ENCODE measurements at places on chromosomes 13 and 19. TPM values are rescaled to one million over a fixed set of nuclear protein-coding genes. Genes with fewer than 3 reads are reported as not detected.
A peak's percentile ranks its signal among the peaks of the same experiment; 100 is the strongest.

The MYDGF gene
- 80.0 TPM for polyA plus RNA-seq

DNA sequence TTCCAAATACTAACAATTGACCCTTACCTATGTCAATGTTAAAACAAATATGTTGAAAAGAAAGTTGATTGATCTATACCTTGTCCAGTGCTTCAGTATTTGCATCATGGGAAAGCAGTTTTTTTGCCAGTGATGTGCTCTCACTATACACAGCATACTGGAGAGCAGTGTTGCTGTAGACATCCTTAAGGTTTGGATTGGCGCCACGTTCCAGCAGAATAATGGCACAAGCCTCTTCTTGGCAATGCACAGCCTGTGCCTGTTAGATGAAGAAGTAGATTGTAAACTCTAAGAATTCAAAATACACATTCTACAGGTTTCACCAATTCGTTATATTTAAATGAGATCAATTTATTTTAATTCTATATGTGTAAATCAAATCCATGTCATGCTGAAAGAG lies 43.9 kb upstream of the C1QTNF9B start:
- DNase-seq = peak; percentile 65

DNA sequence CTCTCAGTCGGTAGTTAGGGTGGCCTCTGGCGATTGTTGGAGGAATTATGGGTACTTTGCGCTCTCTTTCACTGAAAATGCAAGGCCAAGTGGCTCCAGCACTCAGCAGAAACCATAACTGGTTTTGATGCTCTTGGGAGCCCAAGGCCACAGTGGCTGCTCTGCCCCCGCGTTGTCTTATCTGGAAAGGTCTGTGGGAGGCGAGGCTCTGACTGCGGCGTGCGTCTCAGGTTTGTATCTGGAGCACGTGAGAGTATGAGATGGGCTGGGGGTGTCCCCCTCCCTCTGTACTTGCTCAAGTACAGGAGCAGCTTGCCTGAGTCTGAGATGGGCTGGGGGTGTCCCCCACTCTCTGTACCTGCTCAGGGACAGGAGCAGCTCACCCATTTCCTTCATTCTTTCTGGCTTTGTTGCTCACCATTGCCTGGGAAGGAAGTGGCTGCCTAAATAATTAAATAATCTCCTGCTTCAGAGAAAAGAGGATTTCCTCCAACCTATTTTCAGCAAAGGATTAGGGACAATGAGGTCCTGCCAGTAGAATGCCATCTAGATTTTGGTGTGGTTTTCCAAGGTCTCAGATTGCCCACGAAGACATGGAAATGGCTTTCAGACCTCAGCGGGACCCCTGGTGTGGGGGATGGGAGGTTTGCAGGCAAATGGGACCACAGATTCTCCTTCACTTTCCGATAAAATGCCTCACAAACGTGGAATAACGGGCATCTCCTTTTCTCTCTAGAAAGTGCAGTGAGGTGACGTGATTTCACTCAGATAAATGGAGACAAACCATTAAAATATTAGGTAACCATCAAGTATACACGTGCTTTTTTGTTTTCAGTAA lies 14.7 kb downstream of the ATP11A start:
- no peak for DNase-seq

The CYP4F8 gene
- 0.09 TPM for polyA plus RNA-seq

The ZNF415 gene
- 41.0 TPM for polyA plus RNA-seq

GRCh38 chr19:19656451-19657396 lies 6.8 kb downstream of the ATP13A1 start:
- DNase-seq = no peak

- no peak for DNase-seq
Measured at GRCh38 chr13:107144432-107144831, 576.5 kb upstream of the ARGLU1 start.

The PCDH9 gene
- polyA plus RNA-seq = 58.5 TPM

DNA sequence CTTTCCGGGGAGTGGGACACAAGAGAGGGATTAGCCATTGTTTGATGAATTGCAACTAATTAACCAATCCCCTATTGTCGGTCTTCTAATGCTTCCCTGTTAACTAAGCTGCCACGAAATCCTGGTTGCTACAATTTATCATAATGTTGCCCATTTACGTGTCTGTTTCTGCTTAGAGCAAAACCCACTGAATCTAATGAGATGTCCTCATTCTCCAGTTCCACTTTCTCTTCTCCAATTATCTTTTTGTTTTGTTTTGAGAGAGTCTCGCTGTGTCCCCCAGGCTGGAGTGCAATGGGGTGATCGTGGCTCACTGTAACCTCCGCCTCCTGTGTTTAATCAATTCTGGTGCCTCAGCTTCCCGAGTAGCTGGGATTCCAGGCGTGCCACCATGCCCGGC lies 5.2 kb upstream of the DPP9 start:
- DNase-seq = no peak

The TYK2 gene
- 153 TPM for polyA plus RNA-seq

The MZT1 gene
- polyA plus RNA-seq = 30.5 TPM

- no peak for DNase-seq
Measured at GRCh38 chr19:10006335-10006708, 4.0 kb downstream of the COL5A3 start.

The CAMSAP3 gene
- polyA plus RNA-seq = 45.8 TPM

DNA sequence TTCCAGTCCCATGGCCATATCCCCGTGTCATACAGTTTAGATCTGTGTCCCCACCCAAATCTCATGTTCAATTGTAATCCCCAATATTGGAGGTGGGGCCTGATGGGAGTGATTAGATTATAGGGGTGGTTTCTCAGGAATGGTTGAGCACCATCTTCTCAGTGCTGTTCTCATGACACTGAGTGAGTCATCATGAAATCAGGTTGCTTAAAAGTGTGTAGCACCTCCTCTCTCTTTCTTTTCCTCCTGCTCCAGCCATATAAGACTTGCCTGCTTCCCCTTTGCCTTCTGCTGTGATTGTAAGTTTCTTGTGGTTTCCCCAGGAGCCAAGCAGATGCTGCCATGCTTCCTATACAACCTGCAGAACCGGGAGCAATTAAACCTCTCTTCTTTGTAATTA lies 197.8 kb downstream of the NALCN start:
- DNase-seq = no peak

The PDE4C gene
- polyA plus RNA-seq = 1.7 TPM

DNA sequence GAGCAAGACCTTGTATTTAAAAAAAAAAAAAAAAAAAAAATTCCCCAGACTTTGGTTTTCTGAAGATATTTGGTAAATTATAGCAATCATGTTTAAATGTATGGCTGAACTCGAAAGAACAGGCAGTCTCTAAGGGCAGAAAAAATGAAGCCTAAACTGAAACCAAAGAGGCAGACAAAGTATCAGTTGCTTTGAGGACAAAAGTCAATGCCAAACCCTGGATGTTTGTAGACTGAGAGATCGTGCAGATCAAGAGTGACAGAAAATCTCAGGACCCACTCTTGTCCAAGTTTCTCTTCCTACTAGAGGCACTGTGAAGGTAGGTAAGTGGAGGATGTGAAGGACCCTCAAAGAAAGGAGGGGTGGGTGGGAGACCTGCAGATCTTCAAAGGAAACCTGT lies 11.1 kb upstream of the SLC7A9 start:
- DNase-seq = no peak

DNA sequence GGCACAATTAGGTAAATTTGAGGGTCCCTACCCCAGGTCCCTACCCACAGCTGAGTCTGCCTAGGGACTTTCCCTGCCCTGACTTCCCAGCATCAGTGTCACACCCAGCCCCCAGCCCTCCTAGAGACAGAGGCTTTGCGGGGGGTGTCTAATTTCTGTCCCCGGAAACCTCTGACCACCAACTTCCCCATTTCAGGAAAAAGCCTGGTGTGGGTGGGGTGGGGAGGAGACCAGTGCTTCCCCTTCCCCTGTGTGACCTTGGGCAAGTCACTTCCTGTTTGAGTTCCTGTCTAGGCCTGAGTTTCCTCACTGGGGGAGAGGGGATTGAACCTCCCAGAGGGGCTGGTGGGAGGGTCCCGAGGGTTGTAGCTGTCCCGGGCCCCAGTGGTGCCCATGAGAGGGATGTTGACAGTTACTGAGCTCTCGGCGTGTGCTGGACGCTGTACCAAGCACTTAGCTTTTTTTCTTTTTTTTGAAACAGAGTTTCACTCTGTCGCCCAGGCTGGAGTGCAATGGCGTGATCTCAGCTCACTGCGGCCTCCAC lies 7.9 kb downstream of the VASP start:
- no peak for DNase-seq

DNA sequence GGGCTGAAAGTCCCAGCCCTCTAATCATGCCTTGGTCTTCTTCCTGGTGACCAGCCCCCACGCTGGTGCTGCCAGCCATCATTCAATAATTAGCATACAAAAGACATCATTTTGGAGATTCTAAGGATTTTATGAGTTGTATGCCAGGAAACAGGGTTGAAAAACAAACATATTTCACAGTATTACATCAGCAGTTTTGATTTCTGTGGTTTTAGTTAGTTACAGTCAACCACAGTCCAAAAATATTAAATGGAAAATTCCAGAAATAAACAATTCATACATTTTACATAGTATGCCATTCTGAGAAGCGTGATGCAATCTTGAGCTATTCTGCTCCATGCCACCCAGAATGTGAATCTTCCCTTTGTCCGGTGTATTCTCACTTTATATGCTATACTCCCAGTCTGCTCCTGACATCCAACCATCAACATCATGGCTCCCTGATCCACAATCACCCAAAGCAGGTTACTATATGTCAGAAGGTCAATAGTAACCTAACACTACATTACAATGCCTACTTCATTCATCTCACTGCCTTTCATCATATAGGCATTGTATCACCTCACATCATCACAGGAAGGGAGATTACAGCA lies 49.2 kb downstream of the STOML3 start:
- no peak for DNase-seq

DNA sequence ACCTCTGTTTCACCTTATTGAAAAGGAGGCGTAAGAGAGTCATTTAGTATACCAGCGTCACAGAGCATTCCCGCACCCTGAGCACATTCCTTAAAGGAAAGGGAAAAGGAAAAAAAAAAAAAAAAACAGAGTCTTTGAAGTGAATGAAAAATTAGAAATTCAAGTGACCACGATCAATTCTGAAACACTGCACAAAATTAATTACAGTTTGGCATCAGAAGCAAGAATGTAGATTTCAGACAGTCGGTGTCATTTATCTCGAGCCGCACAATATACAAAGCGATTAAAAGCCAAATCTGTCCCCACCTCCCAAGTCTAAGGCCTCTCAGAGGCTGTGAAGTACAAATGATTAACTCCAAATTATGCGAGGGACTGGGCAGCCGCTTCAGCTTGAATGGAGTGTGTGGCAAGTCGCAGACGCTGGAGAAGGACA lies 173.7 kb upstream of the ZNF507 start:
- no peak for DNase-seq

GRCh38 chr19:43797118-43797517 lies 5.1 kb downstream of the LYPD5 start:
- no peak for DNase-seq

GRCh38 chr19:3721887-3722442 lies 13.8 kb downstream of the TJP3 start:
- DNase-seq = no peak

GRCh38 chr13:53089951-53090350 lies 61.3 kb downstream of the OLFM4 start:
- no peak for DNase-seq

DNA sequence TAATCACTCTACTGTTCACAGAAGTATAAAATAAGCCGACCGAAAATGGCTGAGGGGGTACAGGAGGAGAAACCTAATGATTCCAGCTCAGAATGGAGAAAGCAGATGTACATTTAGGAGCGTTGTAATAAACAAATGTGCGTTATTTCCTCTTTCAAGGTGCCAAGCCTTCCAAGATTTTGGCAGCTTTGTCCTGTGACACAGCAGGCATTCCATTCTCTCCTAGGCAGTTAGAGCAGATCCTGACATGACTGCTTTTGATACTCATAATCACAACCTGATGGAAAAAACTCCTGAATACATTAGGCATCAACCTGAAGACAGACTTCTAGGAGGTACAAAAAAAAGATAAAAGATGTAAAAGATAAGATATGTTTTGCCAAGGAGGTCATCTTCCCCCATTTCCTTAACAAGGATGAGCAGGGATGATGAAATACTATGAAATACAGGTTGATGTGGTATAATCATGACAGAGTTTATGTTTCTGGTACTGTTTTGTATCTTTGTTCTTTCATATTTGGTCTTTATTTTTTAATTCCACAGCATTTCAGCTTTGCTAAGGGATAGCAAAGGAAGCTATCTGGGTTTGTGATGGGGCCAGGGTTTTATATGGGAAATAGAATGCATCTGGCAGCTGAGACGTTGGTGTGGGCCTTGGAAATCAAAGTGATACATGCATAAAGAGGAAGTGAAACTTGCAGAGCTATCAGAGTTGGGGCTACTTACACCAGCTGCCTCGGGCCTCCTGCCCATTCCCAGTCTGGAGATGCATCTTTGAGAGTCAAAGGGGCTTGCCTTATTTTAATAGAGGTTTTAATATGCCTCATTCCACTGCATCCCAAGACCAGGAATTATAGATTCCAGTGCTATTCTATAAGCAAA lies 222.5 kb downstream of the OXGR1 start:
- DNase-seq = peak; percentile 78

- no peak for DNase-seq
Measured at GRCh38 chr13:110685305-110686020, 20.5 kb downstream of the CARS2 start.

The ZNF419 gene
- polyA plus RNA-seq = 17.3 TPM

DNA sequence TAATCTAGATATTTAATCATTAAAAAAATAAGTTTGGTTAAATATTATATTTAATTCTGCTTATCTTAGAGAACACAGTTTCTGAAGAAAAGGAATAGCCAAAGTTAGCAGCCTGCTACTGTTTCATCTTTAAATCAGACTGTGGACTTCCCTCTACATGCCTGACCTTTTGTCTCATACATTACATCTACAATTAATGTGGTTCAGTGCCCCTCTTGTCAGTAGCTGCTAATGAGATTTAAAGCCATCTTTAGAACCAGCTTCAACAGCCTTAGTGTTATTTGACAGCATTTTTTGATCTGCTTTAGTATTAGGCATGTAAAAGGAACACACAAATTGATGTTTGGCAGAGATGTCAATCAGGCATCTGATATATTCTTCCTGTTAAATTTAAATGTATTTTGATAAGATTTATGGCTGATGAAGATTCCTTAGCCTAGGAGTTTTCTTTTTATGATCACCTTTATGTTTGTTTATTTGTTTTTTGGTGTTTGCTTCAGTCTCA lies 1925.8 kb upstream of the PRR20A start:
- no peak for DNase-seq

The OR10H1 gene
- 0.11 TPM for polyA plus RNA-seq

DNA sequence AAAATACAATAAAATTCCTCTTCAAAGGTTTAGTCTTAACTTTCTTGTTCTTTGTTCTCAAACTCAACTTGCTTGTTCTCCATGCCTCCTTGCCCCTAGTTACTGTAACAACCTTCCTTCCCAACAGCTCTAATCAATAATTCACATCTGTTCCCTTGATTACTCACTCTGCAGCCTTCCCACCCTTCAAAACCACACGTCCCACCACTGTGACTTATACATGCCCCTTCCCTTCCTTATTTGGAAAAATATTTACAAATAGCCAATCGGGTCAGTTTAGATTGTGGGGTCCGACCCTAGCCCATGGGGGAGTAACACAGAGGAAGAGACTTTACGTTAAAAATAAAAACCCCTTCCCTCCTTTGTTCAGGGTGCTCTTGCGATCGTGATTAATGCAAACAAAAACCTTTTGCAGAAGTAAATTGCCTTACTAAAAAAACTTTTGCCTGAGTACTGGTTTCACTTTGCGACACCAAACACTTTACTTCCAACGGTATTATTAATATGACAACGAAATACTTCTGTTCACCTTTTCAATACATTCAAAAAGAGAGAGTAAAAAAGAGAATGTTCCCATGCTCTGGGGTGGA lies 512 bp upstream of the ZNF93 start:
- peak; percentile 2 for DNase-seq

The PRSS57 gene
- 0.15 TPM for polyA plus RNA-seq

The TMEM86B gene
- 8.0 TPM for polyA plus RNA-seq

Data from spinal cord (tissue), 10 donors.